Left renal cortex interstitium (tissue), 4 donors: ENCODE measurements at places on chromosomes 5 and 9. TPM values are rescaled to one million over a fixed set of nuclear protein-coding genes. Genes with fewer than 3 reads are reported as not detected.

Gene PTGER4
- 12.2 TPM for polyA plus RNA-seq

DNA sequence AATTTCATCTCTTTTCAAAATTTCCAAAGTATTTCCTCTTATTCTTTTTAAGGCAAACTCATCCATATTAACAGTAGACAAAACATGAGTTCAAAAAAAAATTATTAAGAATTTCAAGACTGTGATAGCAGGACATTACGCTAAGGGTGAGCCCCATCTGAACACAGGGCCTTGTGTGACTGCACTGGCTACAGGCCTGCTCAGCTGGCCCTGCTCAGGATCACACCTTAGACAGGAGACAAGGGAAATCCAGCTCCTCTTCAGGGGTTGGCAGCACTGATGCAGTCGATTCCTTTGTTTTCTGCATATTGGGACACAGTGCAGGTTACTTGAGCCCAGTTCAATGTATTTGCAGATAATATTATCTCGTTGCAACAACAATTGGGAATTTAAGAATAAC is 444.7 kb downstream of the PLK2 start:
- DNase-seq, result no peak

GRCh38 chr9:111944241-111944866 is 47.7 kb downstream of the UGCG start:
- DNase-seq, result no peak

DNA sequence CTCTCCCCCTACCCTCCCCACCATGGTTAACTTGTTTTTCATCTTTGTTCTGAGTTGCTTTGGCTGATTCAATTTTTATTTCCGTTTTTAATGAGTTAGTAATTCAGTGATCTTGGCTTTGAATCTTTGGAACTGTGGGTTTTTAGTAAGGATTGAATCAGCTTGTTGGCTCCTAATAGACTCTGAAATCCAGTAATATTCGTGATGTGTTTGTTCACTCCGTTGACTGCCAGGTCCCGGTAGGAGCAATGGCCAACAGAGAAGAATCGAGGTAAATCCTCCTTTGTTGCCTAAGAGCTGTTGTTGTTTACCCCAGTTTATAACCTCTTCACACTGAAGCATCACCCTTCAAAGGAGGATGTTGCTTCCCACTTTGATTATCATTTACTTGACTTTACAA is 92.7 kb downstream of the PCSK1 start:
- DNase-seq, result no peak

- peak; percentile 13 for DNase-seq
These were observed 44.5 kb upstream of the NR5A1 start for GRCh38 chr9:124551472-124552272.

- no peak for DNase-seq
These were observed 37.2 kb upstream of the TLX3 start for GRCh38 chr5:171271798-171272197.

GRCh38 chr5:32413466-32414263 is 30.9 kb downstream of the ZFR start:
- DNase-seq, result no peak

GRCh38 chr5:167233507-167234220 is 1057.8 kb upstream of the WWC1 start:
- DNase-seq, result no peak

- peak; percentile 46 for DNase-seq
These were observed 134.6 kb upstream of the CPEB4 start for GRCh38 chr5:173753307-173754168.

DNA sequence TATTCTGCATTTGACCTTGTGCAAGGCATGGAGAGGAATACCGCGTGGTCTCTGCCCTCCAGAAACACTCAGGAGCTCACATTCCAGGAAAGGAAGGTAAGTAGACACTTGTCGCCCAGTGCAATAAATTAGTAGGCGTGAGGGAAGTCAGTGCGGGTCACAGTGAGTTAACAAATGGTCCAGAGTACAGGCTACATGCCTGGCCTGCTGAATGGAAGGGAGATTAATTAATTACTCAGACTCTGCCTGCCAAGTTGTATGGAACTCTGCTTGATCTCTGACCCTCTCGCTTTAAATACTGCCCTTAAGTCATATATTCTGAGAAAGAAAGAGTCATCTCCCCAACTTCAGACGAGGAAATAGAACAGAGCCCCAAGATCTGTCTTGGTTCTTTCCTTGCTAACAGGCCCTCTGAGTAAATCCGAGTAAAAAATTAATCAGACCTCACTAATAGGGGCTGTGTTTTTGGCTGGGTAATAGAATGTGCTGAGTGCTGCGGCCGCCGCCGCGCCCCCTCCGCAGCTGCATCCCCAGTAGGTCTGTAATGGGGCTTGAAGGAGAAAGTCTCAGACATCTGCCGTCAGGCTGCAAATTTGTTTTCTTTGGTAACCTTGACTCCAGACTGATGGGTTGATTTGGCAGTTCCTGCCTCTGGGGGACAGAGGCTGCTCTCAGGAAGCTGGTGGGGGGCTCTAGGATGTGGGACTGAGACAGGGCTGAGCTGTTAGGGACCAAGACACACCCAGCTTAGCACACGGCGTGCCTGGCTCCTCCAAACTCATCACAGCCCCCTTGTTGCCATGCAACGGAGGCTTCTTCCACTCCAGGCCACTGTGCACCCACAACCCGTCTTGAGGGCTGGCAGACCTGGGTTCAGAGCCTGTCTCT is 144.4 kb downstream of the NSG2 start:
- DNase-seq, result no peak

DNA sequence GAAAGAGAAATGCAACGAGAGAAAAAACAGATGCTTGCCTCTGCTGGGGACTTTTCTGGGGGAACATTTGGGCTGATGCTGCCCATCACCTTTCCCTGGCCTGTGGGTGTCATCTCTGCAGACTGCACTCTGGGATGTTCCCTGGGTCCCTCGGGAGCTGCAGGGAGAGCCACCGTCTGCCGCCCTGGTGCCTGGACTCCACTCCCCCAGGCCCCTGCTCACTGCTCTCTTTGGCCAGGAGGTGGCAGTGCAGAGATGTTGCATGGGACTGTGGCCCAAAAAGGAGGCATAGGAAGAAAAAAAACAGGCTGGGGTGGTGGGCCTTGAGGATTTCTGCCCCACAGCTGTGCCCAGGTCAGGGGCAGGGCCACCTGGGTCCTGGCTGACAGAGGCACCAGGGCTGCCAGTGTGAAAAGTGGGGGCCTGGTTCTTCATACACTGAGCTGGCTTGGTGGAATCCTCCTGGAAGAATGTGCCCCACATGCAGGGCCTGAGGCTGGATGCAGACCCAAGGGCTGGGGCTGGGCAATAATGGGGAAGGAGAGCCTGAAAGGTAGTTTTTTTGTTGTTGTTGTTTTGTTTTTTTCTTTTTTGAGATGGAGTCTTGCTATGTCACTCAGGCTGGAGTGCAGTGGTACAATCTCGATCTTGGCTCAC is 353.6 kb downstream of the SLIT3 start:
- DNase-seq, result no peak
